ENCODE measurements at places on chromosomes 3 and 15.

- DNase-seq, result no peak
These were observed 294.4 kb downstream of the KBTBD8 start for GRCh38 chr3:67292356-67293121.

- peak; percentile 66 for DNase-seq
These were observed 27.3 kb downstream of the STARD5 start for GRCh38 chr15:81296673-81297072.

DNA sequence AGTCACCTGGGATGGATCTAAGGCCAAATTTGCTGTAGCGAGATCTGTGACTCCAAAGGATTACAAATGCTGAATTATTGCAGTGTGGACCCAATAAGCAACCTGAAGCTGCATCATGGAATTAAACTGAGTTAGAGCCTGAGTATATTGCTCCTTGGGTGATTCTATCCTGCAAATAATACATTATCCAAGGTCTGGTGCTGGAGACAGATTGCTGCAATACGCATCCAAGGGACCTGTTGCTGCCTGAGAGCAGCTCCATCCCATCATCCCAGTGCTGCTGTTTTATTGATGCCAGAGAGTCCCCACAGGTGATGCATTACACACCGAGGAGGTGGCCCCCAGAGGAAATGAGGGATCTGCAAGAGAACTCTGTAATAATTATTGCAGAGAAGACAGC is 31.6 kb upstream of the PCSK6 start:
- DNase-seq, result no peak

GRCh38 chr3:171407759-171408158 is 52.4 kb downstream of the TNIK start:
- DNase-seq, result no peak

- peak; percentile 51 for DNase-seq
These were observed 81.5 kb downstream of the SLC25A26 start for GRCh38 chr3:66302288-66302687.

DNA sequence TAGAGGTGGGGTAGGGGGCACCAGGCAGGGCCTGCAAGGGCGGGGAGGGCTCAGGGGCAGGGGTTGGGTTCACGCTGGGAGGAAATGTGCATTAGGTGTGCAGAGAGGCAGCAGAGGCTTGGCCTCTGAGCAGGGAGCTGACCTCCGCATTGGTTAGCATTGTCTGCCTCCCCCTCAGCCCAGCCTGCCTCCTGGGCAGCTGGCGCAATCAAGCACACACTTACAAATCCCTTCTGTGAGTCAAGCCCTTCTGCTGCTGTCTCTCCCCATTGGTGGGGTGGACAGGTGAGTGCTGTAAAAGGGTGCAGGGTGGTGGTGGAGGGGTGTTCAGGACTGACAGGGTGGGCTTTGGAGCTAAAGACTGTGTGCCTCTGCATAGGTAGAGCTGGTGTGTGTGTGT is 9.3 kb downstream of the LOXL1 start:
- no peak for DNase-seq

DNA sequence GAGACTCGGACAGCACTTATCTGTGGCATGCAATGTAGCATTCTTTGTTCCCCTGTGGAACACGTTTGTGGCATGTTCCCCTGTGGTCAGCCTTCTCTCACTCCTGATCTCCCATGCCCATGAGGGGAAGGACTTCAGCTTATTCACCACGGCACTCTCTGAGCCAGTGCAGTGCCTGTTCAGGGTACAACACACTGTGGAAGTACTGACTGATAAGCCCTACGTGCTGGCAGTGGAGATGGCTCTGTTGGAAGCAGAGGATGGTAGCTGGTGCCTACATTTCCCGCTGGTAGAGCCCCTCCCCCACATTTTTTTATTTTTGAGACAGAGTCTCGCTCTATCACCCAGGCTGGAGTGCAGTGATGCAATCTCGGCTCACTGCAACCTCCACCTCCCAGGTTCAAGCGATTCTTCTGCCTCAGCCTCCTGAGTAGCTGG is 43.5 kb upstream of the ETV5 start:
- no peak for DNase-seq

DNA sequence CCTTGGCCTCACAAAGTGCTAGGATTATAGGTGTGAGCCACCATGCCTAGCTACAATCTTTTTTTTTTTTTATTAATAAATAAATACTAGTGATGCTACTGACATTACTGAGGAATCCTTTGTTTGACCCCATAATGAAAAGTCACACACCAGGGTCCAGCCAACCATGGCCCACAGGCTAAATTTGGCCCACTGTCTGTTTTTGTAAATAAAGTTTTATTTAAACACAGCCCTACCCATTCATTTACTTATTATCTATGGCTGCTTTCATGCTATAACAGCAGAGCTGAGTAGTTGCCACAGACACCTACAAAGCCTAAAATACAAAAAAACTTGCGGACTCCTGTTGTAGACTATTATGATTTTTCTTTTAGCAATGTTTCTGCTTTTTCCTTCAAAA is 7.4 kb downstream of the INTS14 start:
- no peak for DNase-seq

DNA sequence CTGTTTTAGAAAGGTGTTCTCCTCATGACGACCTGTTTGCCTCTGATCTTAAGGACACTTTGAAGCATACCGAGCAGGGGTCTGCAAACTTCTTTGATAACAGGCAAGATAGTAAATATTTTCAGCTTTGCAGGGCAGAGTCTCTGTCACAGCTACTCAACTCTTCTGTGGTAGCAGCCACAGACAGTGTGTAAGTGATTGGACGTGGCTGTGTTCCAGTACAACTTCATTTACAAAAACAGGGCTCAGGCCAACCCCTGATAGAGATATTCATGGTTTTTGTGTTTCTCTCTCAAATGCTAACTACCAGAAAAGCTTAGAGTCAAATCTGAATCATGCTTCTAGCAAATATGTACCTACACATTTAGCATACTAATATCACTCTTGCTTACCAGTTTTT is 51.5 kb downstream of the TGFBR2 start:
- DNase-seq, result peak; percentile 41

DNA sequence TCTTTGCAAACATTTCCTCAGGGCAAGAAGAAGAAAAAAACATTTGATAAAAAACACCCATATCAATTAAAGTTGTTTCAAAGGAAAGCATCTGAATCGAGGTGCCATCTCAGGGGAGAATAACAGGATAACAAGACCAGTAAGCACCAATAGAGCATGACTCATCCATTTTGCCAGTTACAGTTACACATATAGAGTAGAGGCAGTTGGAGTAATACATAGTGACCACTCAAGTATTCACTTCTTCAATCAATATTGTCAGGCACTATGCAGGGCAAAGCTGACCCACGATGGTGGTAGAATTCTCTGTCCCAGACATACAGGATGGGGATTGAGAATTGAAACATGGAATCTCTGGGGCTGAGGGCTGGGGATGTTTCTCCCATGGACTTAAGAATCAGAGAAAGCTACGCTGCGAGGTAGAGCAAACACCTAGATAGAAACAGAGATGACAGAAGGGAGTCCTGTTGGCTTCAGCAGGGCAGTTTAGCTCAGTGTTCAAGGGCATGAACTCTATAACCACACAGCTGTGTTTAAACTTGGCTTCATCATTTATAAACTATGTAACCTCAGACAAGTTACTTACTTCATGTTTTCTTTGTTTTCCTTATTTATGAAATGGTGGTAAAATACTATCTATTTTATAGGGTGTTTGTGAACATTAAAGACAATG is 186.4 kb upstream of the NANOGP8 start:
- no peak for DNase-seq

- no peak for DNase-seq
These were observed 66.4 kb downstream of the CNOT10 start for GRCh38 chr3:32751377-32751776.

GRCh38 chr3:139108253-139108969 is 63.7 kb upstream of the PRR23C start:
- DNase-seq, result no peak

GRCh38 chr15:34708422-34708821 is 46.4 kb downstream of the GJD2 start:
- no peak for DNase-seq

DNA sequence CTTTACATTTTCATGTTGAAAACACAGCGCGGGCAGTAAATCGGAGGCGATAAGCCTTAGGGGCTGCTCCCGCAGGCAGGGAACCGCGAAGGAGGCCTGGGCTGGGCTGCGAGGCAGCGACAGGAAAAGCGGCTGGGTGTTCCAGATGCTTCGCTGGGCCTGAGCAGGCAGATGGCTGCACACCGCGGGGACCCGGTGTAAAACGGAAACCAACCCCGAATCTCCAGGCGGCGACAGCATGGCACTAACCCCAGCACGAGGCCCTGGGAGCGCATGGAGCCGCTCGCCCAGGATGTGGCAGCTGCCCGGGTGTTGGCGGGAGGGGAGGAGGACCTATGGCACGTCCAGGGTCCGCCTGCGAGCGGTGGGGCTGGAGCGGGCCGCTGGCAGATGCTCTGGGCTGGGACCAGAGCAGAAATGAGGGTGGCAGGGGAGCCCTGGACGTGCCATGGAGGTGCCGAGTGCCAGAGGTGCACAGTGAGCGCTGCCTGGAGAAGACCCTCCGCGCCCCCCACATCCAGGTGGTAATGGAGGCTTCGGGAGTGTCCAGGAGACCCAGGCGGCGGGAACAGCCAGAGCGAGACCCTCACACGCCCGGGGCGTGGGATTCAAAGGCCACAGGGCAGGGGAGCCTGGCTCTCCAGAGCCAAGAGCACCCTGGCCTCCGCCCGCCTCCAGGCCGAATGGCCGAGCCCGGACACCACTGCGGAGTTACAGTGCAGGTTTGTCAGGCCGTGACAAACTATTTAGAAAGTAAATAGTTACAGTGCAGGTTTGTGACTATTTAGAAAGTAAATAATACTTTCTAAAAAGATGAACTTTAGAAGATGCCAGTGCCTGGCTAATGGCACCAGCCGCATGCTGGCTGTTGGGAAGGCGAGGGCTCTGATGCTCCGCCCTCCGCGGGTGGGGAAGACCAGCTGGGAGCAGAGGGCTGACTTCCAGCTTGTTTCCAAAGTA is 293.6 kb downstream of the OCA2 start:
- DNase-seq, result no peak

- no peak for DNase-seq
These were observed 22.5 kb upstream of the TSC22D2 start for GRCh38 chr3:150385296-150386242.

- no peak for DNase-seq
These were observed 8.8 kb downstream of the KLF15 start for GRCh38 chr3:126348308-126348920.

GRCh38 chr3:195540027-195540426 is 3.1 kb downstream of the PPP1R2 start:
- no peak for DNase-seq

DNA sequence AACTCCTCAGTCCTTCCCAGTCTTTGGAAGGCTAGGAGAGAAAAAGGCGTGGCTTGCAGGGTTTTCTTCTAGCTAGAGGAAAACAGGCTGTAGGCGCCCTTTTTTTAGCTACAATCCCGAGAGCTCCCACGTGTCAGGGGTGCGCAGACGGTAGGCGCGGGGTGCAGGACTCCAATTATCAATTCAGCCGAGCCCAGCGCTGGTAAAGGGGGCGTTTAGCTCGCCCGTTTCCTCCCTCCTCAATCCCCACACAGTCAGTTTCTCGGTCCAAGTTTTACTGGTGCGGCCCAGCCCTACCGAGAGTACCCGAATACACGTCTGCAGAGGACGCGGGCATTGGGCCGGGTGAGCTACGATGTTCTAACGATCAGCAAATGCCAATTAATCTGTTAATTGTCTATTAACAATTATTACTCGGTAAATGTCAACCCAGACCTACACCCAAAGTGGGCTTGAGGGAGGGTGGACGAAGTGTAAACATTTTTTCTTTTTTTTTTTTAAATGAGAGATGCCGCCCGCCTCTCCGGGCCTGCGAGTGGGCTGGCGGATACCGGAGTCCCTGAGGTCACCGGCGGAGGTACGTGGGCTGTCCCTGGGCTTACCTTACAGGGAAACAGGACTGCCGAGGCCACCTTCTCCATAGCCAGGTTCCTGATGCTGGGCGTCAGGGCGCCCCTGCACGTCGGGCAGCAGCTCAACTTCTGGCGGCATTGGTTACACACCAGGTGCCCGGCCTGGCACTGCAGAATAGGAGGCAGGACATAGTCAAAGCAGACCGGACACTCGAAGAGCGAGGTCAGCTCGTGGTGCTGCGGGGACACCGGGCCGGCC is 923 bp downstream of the SIAH2 start:
- peak; percentile 13 for DNase-seq

GRCh38 chr3:133413161-133414020 is 13.5 kb downstream of the BFSP2 start:
- DNase-seq, result no peak

DNA sequence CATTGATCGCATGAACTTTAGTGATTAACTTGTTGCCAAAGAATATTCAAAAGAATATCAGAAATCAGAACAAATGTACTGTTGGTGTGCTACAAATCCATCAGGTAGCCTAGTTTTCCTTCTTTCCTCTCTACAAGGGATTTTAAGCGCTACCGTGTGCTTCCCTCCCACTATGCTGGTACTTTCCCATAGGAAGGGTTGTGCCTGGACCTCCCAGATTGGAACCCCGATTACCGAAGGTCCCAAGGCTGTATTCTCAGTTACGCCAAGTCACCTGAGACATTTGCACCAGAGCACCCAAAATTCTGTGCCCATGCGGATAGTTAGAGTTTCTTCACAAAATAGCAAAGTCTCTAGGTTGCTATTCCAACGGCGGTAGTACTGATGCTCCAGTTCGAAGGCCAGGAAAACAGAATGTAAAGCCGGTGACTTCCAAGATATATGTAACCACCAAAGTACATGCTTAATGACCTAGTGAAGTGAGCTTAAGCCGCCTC is 23.4 kb upstream of the GATM start:
- no peak for DNase-seq

GRCh38 chr3:68017069-68017468 is 362.7 kb upstream of the SUCLG2 start:
- no peak for DNase-seq

DNA sequence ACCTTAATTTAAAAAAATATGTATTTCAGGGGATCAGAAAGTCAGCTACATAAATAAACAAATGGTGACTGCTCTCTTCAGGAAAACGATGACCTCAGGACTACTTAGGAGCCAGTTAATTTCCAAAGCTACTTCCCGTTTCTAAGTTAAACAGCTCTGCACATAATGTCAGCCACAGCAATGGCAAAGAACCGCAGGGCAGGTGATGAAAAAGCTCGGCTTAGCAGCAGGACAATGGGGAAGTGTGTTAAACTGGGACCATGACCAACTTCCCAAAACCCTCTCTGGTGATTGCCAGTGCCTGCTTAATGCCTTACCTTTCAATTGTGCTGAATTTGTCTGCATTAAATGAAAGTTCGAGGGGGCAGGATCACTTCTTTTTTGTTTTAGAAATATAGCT is 258.9 kb downstream of the FHIT start:
- DNase-seq, result no peak

DNA sequence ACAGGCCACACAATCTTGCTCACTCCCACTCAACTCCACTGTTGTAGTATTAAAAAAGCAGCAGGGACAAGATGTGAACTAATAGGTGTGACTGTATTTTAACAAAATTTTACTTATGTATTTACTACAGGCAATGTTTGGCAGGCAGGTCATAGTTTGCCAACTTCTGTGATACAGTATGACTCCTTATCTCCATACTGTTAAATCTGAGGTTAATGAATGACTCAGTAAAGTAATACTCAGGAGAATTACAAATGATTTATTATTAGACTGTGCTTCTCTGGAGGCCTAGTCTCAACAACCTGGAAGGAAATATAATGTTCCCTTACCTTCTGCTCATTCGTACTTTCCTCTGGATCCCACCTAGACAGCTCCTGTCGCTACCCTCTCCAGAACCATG is 258.6 kb upstream of the KCNMB2 start:
- DNase-seq, result no peak

Data from effector CD4-positive, alpha-beta T cell (primary cell).